A172 (cell line): ENCODE measurements at places on chromosomes 3 and 15. TPM values are rescaled to one million over a fixed set of nuclear protein-coding genes. Genes with fewer than 3 reads are reported as not detected.

DNA sequence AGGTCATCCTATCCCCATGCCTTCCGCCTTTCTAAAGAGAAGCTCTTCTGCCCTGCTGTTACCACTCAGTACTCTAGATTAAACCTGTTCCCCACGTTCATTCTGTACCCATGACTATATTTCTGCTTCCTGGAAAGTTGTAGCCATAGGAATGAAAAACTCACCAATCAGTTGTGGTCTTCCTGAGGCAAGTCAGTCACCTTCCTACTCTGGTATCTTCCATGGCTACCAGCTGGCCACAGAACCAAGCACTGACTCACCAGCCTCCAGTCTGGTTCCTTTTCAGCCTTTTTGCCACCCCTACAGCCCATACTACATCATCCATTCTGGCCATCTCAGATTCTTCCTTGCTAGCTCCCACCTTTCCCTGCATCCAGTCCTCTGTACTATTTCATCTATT lies 46.4 kb downstream of the TMEM44 start:
- DNase-seq, result peak; percentile 75

DNA sequence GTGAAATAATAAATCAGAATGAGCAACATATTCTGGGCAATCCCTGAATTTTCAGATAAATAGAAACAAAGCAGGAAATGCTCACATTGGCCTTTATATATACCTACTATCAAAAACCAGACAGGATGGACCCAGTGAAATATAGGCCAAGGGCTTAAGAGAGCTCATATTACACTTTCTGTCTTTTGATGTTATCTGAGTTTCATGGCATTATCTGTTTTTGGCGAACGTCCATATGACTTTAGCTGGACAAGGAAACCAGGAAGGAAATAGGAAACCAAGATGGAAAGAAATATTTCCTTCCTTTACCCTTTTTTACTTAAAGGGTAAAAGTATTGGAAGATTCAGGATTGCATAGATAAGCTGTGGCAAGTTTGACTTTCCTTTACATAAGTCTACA lies 274.8 kb downstream of the THSD4 start:
- DNase-seq, result no peak

DNA sequence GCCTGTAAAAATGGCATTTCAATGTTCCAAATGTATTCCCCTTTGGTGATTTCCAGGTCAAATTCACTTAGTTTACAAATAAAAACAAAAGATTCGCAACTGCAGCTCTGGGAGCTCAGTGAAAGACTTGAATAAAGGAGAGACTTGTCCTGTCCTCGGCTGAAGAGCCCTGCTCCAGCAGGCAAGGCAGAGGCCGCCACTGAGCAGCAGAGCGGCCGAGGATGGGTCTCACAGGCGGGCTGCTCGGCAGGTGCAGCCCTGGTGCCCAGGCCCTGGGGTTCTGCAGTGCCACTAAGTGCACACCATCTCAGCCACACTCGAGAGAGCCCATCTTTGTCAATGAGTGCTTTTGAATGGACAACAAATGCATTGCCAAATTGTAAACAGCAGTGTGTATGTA lies 856.2 kb downstream of the AGBL1 start:
- no peak for DNase-seq

DNA sequence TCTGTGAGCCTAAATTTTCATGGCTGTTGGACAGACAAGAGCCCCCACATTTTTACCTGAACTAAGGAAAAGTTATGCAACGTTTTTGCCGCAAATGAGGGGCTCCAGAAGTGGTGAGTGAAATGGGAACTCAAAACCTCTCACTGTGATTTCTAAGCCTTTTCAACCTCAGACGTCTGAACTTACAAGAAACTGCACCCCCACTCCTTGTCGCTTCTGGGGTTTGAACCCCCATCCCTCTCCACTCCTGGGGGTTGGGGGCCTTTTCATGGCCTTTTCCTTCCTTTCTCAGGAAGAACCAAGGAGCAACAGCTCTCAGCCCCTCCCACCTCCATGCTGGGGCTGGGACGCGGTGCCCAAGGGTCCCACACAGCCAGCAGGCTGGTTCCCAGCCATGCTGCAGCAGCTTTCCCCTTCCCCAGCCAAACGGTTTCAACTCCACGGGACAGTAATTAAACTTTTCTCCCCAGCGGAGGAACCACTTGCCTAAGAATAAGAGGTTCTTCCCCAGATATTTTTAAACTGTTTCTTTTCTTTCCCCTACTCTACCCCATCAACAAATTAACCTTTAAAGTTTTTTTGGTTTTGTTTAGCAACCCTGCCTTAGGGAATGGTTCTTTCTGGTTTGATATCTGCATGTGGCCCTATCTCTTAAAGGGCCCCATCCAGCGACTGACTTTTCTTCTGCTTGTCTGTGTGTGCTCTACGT lies 387.6 kb upstream of the CBLB start:
- DNase-seq, result no peak

DNA sequence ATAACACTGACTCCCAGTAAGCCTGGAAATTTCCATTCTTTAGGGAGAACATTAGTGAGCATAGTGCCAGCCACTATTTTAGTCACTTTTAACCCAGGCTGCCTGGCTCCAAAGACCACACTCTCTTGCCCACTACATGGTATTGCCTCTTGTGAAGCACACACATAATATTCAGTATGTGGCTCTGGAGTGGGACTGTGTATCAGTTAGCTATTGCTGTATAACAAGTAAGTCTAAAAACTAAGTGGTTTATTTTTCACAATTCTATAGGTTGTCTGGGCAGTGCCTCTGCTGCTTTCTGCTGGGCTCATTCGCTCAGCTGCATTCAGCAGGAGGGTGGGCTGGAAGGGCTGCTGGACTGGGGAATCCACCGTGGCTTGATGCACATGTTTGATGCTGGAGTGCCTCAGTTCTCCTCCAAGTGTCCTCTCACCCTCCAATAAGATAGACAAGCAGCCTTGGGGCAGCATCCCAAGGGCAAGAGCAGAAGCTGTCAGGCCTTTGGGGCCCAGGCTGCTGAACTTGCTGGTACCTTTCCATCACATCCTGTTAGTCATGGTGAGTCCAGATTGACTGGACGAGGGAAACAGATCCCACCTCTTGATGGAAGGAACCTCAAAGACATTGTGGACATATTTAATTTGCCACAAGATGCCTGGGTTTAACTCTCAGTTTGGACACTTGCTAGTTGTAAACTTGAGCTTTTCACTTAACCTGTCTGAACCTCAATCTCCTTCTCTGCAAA lies 66.6 kb upstream of the TLE3 start:
- no peak for DNase-seq

The PTX3 gene
- 151 and 207 TPM in 2 replicates for total RNA-seq

- no peak for DNase-seq
Measured at GRCh38 chr3:50536471-50537180, 30.9 kb downstream of the C3orf18 start.

DNA sequence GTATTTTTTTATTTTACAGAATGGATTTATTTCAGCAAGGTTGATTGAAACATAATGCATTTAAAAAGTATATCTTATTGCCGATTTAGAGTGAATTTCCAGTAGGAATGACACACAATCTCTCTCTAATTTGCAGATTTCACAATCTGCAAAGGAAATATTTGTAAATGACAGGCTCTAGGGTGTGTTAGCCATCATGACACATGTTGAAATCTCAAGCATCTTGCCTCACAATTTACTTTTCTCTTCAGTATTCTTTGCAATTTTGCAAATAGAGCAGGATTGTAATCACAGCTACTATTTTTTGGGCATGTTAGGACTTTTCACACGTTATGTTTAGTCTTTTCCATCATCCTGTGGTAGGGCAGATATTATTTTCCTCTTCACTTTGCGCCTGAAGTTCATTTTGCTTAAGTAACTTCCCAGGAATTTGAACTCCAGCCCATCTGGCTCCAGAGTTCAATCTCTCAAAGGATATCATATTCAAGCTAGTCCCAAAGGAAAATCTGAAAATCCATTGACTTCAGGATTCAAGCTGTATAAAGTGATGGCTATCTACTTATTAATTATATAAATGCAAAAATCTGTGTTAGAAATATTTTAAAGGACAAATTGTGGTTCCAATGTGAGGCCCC lies 55.4 kb downstream of the ATP13A4 start:
- DNase-seq, result no peak

The HESX1 gene
- total RNA-seq, result 1.1 TPM in 1 of 2 replicates, not detected in the other

- DNase-seq, result no peak
Measured at GRCh38 chr3:176447369-176447768, 749.9 kb downstream of the TBL1XR1 start.

The IGSF11 gene
- total RNA-seq, result not detected in 2 replicates

DNA sequence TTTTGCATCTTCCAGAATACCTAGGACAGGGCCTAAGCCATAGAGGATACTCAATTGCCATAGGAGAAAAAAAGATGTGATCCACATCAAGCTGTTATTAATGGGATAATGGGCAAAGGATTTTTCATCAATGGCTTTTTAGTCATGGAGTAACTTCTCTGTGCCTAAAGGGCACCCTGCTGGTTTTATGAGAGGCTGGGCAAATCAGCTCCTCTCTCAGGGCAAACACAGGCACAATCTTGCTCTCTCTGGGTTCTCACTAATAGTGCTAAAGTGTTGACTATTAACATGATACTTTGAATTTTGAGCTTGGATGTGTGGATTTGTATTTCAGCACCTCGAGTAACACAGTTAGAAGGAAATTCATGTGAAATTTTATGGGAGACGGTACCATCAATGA lies 67.6 kb downstream of the GHSR start:
- no peak for DNase-seq

DNA sequence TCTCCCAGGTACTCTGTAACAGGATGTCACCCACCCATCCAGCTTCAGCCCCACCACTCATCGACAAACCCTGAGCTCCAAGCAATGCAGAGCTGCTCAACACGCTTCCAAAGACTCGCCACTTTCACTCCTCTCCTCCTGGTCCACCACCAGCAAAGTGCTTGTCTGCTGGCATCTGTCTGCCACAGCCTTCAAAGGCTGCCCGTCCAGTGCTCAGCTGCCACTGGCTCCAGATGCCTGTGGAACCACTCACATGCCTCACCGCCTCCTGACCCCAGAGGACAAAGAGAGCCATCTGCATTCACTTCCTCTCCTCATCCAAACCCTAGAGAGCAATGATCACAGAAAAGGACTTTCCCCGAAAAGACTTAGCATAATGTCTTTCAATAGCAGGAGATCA lies 109.5 kb upstream of the OCA2 start:
- no peak for DNase-seq

The TMEM89 gene
- total RNA-seq, result not detected in 2 replicates
